ENCODE measurements at places on chromosomes 16 and 17.

- H3K4me1 ChIP-seq: peaks cover 10% of the 10 kb centered on the region
- no peak overlapping the region for H3K27ac ChIP-seq
- peaks cover 16% of the 10 kb centered on the region for H3K36me3 ChIP-seq
These were observed 8.0 kb downstream of the PDF start for GRCh38 chr16:69322343-69322742.

GRCh38 chr17:55564081-55564480, 52.8 kb upstream of the SMIM36 start:
- no peak overlapping the region for H3K27ac ChIP-seq
- no peak overlapping the region for H3K4me3 ChIP-seq
- no peak for DNase-seq
- no peaks in the 10 kb centered on the region for H3K27me3 ChIP-seq
- H3K36me3 ChIP-seq: no peaks in the 10 kb centered on the region
- peaks cover 32% of the 10 kb centered on the region for H3K4me1 ChIP-seq

DNA sequence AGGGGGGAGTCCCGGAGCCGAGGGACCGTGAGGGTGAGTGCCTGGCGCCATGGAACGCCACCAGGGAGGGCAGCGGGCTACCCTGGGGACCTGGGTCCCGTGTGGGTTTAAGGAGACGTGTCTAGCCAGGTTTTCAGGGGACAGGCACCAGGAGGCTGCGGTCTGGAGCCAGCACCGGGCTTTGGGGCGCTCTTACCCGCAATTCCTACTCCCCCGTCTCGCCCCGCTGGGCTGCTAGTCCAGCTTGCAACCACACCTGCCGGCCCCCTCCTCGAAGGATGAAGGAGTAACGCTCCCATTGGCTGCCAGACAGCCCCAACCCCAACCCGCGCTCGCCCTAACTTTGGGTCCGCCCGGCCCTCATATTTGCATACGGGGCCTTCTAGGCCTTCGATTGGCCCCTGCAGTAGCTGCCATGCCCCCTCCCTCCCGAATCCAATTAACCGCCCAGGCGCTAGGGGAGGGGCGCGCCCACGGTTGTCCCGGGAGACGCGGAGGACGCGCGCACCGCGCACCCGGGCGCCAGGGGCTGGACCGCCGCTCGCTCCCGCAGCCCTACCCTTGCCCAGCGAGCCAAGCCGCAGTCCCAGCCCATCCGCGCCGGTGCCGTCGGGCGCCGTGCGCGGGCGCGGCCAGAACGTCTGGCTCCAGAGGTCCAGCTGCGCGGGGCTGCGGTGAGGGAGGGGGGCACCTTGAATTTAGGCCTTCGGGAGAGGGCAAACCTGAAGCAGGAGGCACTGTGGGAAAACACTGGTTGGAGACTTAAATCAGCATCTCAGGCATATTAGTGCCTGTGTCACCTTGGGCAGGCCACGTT, at the start of gene TTLL6:
TSS of gene TTLL6 (minus strand) at position 456 of the 817 bp plus-strand sequence. CDS start at position 299, 157 bp downstream.
- no peak within 1 kb of the TSS for H3K27ac ChIP-seq
- H3K4me1 ChIP-seq: peaks cover 17% of the 10 kb centered on the region
- H3K36me3 ChIP-seq: no peaks in the 10 kb centered on the region
- H3K4me3 ChIP-seq: peak within 1 kb of the TSS; percentile 85

GRCh38 chr16:11604783-11605563, 18.3 kb upstream of the LITAF start:
- no peak overlapping the region for H3K4me3 ChIP-seq
- no peaks in the 10 kb centered on the region for H3K27me3 ChIP-seq
- H3K27ac ChIP-seq: no peak overlapping the region
- H3K36me3 ChIP-seq: no peaks in the 10 kb centered on the region

DNA sequence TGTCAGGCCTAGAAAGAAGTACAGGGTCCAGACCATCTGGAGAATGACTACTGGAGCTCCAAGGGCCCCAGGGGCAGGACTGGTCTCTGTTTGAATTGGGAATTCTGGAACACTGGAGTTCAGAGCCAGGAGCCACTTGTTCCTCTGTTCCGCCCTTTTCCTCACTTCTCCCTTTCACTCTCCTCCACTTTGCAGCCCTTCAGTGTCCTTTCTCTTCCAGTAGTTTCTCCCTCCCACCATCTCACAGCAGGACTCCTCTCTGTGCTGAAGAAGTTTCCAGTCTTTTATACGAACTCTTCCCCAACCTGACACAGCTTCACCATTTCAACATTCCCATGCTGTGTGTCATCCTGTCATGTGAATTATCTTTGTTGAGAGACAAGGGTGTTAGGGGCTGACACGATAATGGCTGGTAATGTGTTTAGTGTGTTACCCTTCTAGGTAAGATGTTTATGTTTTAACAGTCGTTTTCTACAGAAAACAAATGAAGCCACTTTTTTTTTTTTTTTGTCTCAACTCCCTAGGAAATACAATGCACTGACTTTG, 180.3 kb upstream of the MYOCD start:
- no peak for DNase-seq
- no peak overlapping the region for H3K4me3 ChIP-seq
- H3K27ac ChIP-seq: no peak overlapping the region

GRCh38 chr17:13522749-13523148, 79.0 kb downstream of the HS3ST3A1 start:
- H3K36me3 ChIP-seq: no peaks in the 10 kb centered on the region
- no peaks in the 10 kb centered on the region for H3K27me3 ChIP-seq
- H3K4me1 ChIP-seq: peaks cover 20% of the 10 kb centered on the region
- no peak overlapping the region for H3K27ac ChIP-seq
- DNase-seq: no peak

- no peak overlapping the region for H3K27ac ChIP-seq
- DNase-seq: no peak
- no peak overlapping the region for H3K4me3 ChIP-seq
- peaks cover 7% of the 10 kb centered on the region for H3K4me1 ChIP-seq
These were observed 80.7 kb upstream of the CES5A start for GRCh38 chr16:55955845-55956244.

GRCh38 chr17:47221154-47221553, 12.0 kb downstream of the MYL4 start:
- peaks cover 3% of the 10 kb centered on the region for H3K27me3 ChIP-seq
- DNase-seq: no peak
- no peak overlapping the region for H3K4me3 ChIP-seq
- H3K4me1 ChIP-seq: peaks cover 7% of the 10 kb centered on the region
- no peak overlapping the region for H3K27ac ChIP-seq

GRCh38 chr17:35373984-35374765, 754 bp upstream of the SLFN11 start:
- H3K27ac ChIP-seq: peak overlapping the region; percentile 92
- peaks cover 77% of the 10 kb centered on the region for H3K27me3 ChIP-seq
- peaks cover 5% of the 10 kb centered on the region for H3K4me1 ChIP-seq
- peaks cover 19% of the 10 kb centered on the region for H3K36me3 ChIP-seq
- H3K4me3 ChIP-seq: peak overlapping the region; percentile 91

GRCh38 chr17:81073967-81074839, 39.3 kb downstream of the BAIAP2 start:
- peaks cover 3% of the 10 kb centered on the region for H3K36me3 ChIP-seq
- DNase-seq: no peak
- no peaks in the 10 kb centered on the region for H3K27me3 ChIP-seq
- no peak overlapping the region for H3K4me3 ChIP-seq

DNA sequence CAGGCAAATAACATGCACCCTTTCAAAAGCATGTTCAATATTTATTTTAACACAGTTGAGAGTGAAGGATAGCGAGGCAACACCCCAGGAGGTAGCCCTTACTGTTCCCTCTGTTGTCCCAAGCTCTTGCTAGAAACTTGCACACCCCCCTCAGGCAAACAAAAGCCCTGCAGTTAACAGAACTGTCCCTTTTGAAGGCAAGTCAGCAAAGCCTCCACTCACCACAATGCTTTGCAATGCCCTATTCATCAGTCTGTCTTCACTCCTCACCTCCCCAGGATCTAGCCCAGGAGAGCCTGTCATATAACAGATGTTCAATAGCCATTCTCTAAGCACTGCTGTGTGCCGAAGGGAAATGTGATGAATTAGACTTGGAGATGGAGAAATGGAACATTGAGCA, 3.5 kb upstream of the CNEP1R1 start:
- DNase-seq: no peak
- no peaks in the 10 kb centered on the region for H3K36me3 ChIP-seq
- peaks cover 6% of the 10 kb centered on the region for H3K27me3 ChIP-seq
- peaks cover 18% of the 10 kb centered on the region for H3K4me1 ChIP-seq
- no peak overlapping the region for H3K4me3 ChIP-seq
- no peak overlapping the region for H3K27ac ChIP-seq

DNA sequence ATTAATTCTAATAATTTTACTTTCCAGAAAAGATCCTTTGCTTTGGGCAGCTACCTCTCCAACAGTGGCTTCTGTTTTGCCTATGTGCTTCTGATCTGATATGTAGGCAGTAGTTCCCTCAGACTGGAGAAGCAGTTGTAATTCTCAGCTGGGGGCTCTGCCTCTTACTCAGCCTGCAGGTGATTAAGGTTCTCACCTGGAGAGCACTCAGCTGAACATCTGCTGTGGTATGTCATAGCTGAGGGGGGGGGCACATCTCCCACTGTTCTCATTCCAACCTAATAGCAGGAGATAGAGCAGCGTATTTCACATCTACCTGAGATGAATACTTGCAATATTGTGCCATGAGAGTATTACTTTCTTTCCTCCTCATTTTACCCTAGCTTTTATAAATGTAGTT, 511.9 kb upstream of the CDH8 start:
- no peak overlapping the region for H3K27ac ChIP-seq
- H3K4me1 ChIP-seq: no peaks in the 10 kb centered on the region
- no peak for DNase-seq
- no peaks in the 10 kb centered on the region for H3K36me3 ChIP-seq

DNA sequence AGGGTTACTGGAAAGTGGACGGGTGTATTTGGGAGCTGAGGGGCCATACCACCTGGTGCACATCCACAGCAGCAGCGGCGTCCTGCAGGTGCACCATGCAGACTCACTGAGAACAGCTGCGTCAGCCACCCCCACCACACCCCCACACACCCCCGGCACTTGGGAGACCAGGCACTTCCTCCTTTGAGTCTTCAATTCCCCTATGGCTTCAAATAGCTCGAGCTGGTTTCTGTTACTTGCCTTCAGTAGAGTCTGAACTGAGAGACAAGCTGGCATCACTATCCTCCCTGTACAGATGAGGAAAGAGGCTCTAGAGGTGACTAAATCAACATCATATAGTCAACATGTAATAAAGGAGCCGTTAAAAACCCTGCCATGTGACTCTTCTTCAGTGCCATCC, 15.4 kb downstream of the CUEDC1 start:
- no peaks in the 10 kb centered on the region for H3K27me3 ChIP-seq
- H3K27ac ChIP-seq: peak overlapping the region; percentile 61
- H3K4me1 ChIP-seq: peaks cover 58% of the 10 kb centered on the region
- H3K4me3 ChIP-seq: no peak overlapping the region
- no peak for DNase-seq
- no peaks in the 10 kb centered on the region for H3K36me3 ChIP-seq

- H3K4me1 ChIP-seq: no peaks in the 10 kb centered on the region
- H3K4me3 ChIP-seq: no peak overlapping the region
- no peaks in the 10 kb centered on the region for H3K36me3 ChIP-seq
- no peak overlapping the region for H3K27ac ChIP-seq
- no peak for DNase-seq
- H3K27me3 ChIP-seq: peaks cover 16% of the 10 kb centered on the region
These were observed 18.5 kb upstream of the CCL23 start for GRCh38 chr17:36036235-36036634.

- no peak overlapping the region for H3K27ac ChIP-seq
- no peaks in the 10 kb centered on the region for H3K36me3 ChIP-seq
- H3K4me1 ChIP-seq: peaks cover 11% of the 10 kb centered on the region
- no peaks in the 10 kb centered on the region for H3K27me3 ChIP-seq
These were observed 49.9 kb upstream of the CPNE2 start for GRCh38 chr16:57042157-57043111.

DNA sequence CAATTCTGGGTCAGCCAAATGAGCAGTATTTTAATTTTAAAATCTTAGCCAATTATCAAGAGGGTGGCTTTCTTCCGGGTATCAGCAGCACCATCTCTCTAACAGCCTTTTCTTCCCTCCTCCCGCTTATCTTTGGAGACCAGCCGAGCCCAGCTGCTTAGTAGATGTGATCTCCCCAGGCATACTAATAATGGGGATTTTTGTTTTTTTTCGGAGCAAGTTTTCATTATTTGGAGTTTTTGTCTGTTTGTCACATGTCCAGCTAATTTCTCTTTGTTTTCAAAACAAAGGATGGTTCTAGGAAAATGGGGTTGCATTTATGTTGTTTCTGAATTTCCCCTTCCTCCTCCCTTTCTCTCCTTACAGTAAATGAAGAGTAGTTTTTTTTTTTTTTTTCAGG, 170.5 kb upstream of the MPHOSPH6 start:
- H3K4me1 ChIP-seq: no peaks in the 10 kb centered on the region
- no peak for DNase-seq
- H3K4me3 ChIP-seq: no peak overlapping the region
- H3K27me3 ChIP-seq: peaks cover 29% of the 10 kb centered on the region
- H3K27ac ChIP-seq: no peak overlapping the region

- DNase-seq: no peak
- H3K27ac ChIP-seq: no peak overlapping the region
- H3K27me3 ChIP-seq: peaks cover 22% of the 10 kb centered on the region
- no peak overlapping the region for H3K4me3 ChIP-seq
These were observed 76.0 kb downstream of the GPR139 start for GRCh38 chr16:19997734-19998133.

DNA sequence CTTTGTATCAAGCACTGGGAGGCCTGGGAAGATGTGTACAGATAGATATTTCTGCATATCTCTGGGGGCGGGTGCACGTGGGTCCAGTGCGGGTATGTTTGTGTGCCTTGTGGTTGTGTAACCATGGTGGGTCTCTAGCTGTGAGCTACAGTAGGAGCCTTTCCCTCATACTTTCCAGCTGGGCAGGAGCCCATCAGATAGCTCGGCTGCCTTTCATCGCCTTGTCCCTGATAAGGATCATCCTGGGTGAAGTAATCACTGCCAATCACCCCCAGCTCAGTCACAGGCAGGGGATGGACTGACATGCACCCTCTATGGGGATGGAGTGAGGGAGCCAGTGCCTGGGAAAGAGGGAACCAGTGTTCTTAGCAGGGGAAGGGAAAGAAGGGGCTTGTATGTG, 3.2 kb upstream of the SCRN2 start:
- peak overlapping the region; percentile 63 for H3K27ac ChIP-seq
- no peaks in the 10 kb centered on the region for H3K36me3 ChIP-seq
- H3K27me3 ChIP-seq: peaks cover 53% of the 10 kb centered on the region
- no peak for DNase-seq
- peaks cover 18% of the 10 kb centered on the region for H3K4me1 ChIP-seq
- H3K4me3 ChIP-seq: peak overlapping the region; percentile 62

GRCh38 chr17:59329176-59330052, 2.0 kb upstream of the YPEL2 start:
- H3K36me3 ChIP-seq: no peaks in the 10 kb centered on the region
- peak overlapping the region; percentile 75 for H3K27ac ChIP-seq
- no peak for DNase-seq
- H3K27me3 ChIP-seq: peaks cover 12% of the 10 kb centered on the region
- H3K4me1 ChIP-seq: peaks cover 52% of the 10 kb centered on the region

GRCh38 chr17:66580184-66580955, 254.5 kb upstream of the CACNG5 start:
- DNase-seq: no peak
- peaks cover 46% of the 10 kb centered on the region for H3K4me1 ChIP-seq
- H3K4me3 ChIP-seq: no peak overlapping the region
- no peak overlapping the region for H3K27ac ChIP-seq
- H3K27me3 ChIP-seq: no peaks in the 10 kb centered on the region

All from type B pancreatic cell (in vitro differentiated cells).